ENCODE measurements at places on chromosomes 7 and 10.

GRCh38 chr7:43485580-43485979, 97.3 kb upstream of the STK17A start:
- no peak for DNase-seq

DNA sequence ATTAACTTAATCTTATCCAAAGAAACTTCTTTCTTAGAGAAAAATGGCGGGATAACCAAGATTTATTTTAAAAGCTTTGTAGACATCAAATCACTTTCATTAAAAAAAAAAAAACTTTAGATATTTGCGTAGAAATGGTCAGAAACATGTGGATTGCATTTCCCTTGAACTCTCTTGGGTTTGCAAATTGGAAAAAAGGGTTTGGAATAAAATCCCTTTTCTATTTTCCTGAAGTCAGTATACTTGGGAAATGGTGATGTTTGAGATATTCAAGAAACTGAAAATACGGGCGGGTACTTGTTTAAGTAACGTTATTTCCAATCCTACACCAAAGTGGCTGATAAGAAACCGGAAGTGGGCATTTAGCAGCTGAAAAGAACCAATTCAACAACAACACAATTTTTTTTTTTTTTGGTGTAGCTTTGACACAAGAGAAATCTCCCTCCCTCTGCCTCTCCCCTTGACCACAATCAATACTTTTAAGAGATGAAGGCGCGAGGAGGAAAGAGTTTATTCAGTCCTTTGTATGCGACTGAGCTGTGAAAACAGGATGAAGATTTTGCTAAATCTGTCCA, 13.7 kb upstream of the GFRA1 start:
- no peak for DNase-seq

DNA sequence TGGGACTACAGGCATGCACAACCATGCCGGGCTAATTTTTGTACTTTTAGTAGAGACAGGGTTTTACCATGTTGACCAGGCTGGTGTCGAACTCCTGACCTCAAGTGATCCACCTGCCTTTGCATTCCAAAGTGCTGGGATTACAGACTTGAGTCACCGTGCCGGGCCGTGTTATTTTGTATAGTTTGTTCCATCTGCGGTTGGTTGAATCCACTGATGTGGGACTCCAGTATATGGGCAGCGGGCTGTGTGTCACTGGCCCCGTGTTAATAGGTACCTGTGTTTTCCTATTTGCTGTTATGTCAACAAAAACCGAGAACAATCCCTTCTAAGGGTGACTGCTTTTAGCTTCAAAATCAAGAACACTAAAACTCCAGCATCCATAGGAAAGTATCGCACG, 297.6 kb upstream of the PITRM1 start:
- DNase-seq = no peak

DNA sequence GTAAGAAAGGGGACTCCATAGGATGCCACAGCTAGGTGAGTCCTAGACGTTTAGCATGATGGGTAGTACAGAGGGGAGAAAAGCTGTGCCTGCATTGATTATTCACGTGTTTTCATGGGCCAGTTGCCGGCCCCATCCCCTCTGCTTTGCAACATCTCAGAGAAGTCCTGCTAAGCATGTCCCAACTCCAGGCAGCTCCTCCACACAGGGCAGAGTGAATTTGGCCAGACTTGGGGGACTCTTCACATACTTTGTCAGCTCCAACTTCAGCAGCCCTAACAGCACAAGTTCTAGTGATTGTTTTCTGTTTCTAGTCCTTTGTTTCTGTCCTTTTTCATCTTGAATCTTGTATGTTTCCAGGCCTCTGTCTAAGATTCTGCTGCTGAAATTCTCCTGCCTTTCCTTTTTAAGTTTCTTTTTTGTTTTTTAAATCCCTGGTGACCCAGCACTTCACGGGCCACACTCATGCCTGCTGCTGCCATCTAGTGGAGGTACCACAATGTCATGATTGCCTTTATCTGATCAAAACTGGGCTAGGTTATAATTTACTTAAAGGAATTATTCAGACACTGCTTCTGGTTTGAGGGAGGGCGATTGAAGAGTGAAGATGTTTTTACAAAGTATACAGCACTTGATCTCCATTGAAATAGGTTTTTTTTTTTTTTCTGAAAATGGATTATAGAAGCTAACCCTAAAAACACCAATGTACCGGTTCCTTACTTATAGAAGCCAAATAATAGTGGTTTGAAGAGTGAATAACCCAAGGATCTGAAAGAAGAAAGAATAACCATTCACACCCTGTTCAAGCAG, 276.9 kb downstream of the CSTF2T start:
- DNase-seq = no peak

DNA sequence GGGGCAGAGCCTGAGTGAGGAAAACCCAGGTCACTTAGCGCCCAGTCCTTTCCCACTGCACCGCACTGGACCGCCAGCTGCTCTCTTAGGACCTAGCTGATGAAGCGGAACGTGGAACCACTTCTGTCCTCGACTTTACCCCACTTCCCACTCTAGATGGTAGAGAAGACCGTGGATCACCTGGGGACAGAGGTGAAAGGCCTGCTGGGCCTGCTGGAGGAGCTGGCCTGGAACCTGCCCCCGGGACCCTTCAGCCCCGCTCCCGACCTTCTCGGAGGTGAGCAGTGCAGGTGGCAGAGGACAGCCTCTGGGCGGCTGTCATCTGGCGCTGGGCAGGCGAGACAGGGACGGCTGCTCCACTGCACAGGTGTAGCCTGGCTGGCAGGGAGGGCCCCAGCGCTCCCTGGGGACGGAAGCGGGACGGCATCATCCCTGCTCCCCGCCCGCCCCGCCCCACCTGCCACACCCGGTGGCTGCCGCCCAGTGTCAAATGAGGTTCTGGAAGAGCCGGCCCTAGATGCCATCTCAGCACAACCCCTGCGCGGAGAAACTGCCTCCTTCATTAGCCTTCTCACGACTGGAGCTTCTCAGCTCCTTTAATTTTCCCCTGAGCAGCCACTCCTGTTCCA, 11.7 kb downstream of the PLAC9 start:
- peak; percentile 48 for DNase-seq

GRCh38 chr7:22633954-22634474, 93.0 kb upstream of the IL6 start:
- DNase-seq = no peak

- peak; percentile 60 for DNase-seq
Measured at GRCh38 chr7:150974468-150975391, 3.4 kb downstream of the KCNH2 start.

DNA sequence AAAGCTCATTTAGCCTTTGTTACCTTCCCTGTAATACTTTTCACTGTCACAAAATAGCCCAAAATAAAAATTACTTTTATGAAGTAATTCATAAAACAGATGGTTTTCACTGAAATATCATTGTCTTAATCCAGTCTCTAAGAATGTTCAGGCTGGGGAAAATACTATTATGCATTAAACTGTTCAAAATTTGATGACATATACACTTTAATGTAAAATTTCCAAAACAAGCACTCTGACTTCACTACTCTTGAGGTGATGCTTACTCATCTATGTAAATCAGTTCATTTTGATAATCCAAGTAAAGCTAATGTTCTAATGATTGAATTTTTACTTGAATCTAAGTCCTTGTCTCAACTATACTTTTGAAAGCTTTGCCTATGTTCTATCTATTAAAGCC, 127.9 kb downstream of the KMT2C start:
- no peak for DNase-seq

GRCh38 chr7:108735814-108736213, 166.1 kb downstream of the DNAJB9 start:
- no peak for DNase-seq

DNA sequence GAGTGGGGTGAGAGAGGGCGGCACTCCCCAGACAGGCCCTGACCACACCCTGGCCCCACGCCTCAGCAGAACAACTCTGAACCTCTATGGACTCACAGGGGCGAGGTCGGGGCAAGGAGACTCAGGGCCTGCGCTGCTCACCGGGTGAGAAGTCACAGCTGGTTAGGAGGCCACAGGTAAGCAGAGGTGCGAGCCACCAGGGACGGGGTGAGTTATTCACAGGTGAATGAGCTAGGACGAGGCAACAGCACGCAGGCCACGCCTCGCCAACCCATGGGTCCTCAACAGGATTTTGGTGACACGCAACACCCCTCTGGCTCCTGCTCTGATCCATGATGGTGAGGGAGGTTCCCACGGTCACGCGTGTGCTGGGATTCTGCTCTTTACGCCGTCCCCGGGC, 202.5 kb downstream of the ADARB2 start:
- no peak for DNase-seq

- DNase-seq = no peak
Measured at GRCh38 chr7:138449580-138449979, 10.5 kb upstream of the TRIM24 start.

GRCh38 chr7:80726666-80727065, 88.2 kb downstream of the CD36 start:
- DNase-seq = no peak

Data from NCI-H526 treated with DMSO at 0.1 percent for 48 hours (cell line).